ENCODE measurements at places on chromosomes 16 and 17. TPM values are rescaled to one million over a fixed set of nuclear protein-coding genes. Genes with fewer than 3 reads are reported as not detected.

Gene KRT25
- total RNA-seq, result not detected

Gene CCL7
- total RNA-seq, result not detected

Gene DNAI2
- not detected for total RNA-seq

GRCh38 chr17:64016231-64016784 lies 4.1 kb downstream of the ICAM2 start:
- DNase-seq, result no peak

- no peak for DNase-seq
These were observed 53.7 kb downstream of the SNX20 start for GRCh38 chr16:50627419-50627818.

DNA sequence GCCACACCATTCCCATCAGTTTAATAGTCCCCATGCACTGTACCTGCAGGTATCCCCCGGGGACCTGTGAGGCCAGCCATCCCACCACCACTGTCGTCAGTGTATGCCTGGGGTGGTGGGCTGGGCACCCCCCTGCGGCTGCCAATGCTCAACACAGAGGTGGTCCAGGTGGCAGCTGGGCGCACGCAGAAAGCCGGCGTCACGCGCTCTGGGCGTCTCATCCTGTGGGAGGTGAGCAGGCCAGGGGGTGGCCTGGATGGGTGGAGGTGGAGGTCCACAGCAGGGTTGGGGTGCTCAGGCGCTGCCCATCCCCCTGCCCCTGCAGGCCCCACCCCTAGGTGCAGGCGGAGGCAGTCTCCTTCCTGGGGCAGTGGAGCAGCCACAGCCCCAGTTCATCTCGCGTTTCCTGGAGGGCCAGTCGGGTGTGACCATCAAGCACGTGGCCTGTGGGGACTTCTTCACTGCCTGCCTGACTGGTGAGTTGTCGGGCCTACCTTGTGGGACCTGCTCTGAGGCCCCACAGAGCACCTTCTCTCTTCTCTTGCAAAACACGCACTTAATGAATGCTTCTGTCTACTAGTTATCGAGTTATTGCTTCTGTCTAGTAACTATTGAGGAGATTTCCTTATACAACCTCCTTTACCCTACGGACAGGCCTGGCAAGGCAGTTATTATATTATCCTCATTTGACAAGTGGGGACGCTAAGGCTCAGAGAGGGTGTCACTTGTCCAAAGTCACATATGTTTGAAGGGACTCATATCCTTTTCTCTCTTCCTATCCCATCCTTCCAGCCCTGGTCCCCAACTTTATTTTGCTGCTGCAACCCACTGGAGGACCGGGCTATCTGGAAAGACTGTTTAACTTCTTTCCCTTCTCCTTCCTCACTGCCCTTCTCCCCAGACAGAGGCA lies 5.8 kb upstream of the TRAF4 start:
- DNase-seq, result no peak

DNA sequence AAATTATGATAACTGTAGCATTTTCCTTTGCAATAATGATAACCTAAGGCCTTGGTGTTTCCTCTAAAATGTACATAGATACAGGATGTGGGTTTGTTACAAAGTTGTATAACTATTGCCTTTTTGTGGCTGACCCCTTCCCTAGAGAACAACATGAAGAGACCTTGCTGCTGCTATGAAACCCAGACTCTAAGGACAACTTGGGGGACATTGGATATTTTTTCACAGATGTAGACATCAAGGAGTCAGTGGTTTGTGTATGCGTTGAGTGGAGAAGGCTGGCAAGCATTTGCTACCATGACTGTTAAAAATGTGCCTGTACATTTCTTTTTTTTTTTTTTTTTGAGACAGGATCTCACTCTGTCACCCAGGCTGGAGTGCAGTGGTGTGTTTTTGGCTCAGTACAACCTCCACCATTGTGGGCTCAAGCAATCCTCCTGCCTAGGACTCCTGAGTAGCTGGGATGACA lies 12.3 kb downstream of the HMOX2 start:
- DNase-seq, result no peak

Measured in posterior vena cava (tissue), 2 donors.